ENCODE measurements at places on chromosomes 2 and 18. TPM values are rescaled to one million over a fixed set of nuclear protein-coding genes. Genes with fewer than 3 reads are reported as not detected.

The AKAIN1 gene
- not detected for total RNA-seq

The ICOS gene
- not detected for total RNA-seq

The SLC9A2 gene
- total RNA-seq, result not detected

The DSC3 gene
- total RNA-seq, result under 0.01 TPM

The C2orf15 gene
- not detected for total RNA-seq

The CPSF3 gene
- total RNA-seq, result 43.9 TPM

The MATN3 gene
- 0.62 TPM for total RNA-seq

The PLEK gene
- total RNA-seq, result not detected

The PKDCC gene
- total RNA-seq, result 65.5 TPM

The FAM124B gene
- 0.39 TPM for total RNA-seq

The ABCG5 gene
- not detected for total RNA-seq

The ANKRD30BL gene
- total RNA-seq, result not detected

The RTP5 gene
- total RNA-seq, result not detected

The OSR1 gene
- 70.5 TPM for total RNA-seq

The IL1A gene
- 0.05 TPM for total RNA-seq

The HOXD3 gene
- not detected for total RNA-seq
